ENCODE measurements at places on chromosomes 5 and 9.

DNA sequence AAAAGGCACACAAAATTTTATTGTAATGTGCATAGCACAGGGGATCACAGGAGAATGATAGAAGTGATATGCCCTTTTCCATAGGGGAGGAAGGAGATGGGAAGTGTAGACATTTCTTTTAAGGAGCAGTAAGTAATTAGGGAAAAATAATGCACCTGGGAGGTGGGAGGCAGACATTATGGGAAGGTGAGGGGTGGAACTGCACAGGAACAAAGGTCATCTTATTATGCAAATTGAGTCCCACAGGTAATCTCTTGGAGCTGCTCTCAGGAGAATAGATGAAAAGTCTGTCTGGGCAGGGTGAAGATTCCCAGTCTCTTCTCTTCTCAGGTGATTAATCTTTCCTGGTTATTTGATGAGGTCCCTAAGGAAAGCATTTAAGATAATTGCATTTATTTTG lies 331.5 kb downstream of the ENC1 start:
- no peak for DNase-seq

- no peak for DNase-seq
Observed at GRCh38 chr5:132776131-132776937, 705 bp downstream of the SEPTIN8 start.

- DNase-seq, result no peak
Observed at GRCh38 chr9:106953174-106953573, 90.2 kb downstream of the ZNF462 start.

DNA sequence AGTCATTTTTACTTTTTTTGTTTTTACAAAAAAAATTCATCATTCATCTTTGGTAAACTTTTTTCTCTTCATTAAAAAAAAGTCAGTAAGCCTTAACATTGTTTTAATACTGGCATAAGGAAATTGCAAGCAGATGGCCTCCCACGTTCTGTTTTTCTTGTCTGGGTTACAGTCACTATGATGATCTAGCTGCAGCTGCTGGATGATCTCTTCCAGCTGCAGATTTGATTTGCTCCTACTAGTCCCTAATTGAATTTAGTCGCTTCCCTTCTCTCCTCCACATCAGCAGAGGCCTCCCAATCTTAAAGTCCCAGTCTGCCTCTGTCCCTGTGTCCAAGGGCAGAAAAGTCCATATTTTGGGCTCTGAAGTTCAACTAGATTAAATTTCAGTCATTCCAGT lies 106.8 kb upstream of the PTGER4 start:
- no peak for DNase-seq

DNA sequence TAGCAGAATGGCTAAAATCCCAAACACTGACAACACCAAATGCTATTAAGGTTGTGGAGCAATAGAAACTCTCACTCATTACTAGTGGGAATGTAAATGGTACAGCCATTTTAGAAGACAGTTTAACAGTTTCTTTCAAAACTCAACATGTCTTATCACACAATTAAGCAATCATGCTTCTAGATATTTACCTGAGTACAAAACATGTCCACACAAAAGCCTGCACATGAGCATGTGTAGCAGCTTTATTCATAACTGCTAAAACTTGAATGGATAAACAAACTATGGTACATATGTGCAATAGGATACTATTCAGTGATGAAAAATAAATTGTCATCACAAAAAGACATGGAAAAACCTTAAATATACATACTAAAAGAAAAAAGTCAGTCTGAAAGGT lies 31.5 kb downstream of the SLC25A46 start:
- no peak for DNase-seq

GRCh38 chr5:169763376-169764017 lies 126.4 kb downstream of the DOCK2 start:
- no peak for DNase-seq

GRCh38 chr5:34898258-34898895 lies 16.9 kb downstream of the RAD1 start:
- DNase-seq, result no peak

- DNase-seq, result no peak
Observed at GRCh38 chr5:95779611-95780010, 42.9 kb downstream of the GLRX start.

- no peak for DNase-seq
Observed at GRCh38 chr5:56668996-56669395, 146.4 kb upstream of the MAP3K1 start.

- DNase-seq, result no peak
Observed at GRCh38 chr5:96338624-96339415, 94.2 kb downstream of the PCSK1 start.

GRCh38 chr9:129934780-129935179 lies 99.5 kb downstream of the USP20 start:
- DNase-seq, result no peak

DNA sequence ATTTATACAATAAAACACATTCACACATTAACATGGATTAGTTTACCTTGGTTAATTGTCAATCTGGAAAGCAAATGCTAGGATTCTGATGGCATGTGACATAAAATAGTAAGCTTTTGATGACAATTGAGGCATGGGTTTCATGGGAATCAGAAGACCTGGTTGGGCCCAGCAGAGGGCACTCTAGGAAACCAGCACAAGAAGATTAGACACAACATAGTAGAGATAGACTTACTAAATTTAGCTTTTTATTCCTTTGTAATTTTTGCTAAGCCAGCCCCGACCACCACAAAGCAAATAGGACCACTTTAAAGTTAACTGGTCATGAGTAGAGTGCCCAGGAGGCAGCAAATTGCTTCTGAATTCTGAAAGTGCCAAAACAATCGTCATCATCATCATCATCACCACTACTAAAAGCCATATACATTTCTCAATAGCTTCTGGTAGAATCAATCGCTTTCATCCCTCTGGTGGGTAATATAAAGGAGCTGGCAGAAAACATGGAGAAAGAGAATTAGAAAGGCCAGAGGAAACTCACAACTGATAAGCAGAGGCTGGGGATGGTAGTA lies 163.2 kb downstream of the ARRDC3 start:
- no peak for DNase-seq

DNA sequence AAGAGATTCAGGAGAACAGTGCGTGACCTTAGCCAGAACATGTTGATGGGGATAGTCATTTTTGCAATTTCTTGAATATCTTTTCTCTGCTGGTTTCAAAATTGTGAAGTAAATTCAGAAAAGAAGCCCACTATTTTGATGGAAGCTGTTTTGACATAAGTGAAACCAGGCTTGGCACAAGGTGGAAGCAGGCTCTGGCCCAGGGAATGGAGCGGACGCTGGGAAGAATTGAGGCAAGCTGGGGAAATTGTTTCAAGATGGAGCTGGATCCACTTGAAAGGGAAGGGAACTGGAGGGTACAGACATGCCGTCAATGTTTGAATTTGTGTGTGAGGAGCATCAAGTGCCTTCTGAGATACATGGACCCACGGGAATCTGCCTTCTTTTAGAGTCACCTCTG lies 207.2 kb downstream of the GOLPH3 start:
- no peak for DNase-seq

GRCh38 chr5:94218374-94218773 lies 400.0 kb downstream of the KIAA0825 start:
- no peak for DNase-seq

DNA sequence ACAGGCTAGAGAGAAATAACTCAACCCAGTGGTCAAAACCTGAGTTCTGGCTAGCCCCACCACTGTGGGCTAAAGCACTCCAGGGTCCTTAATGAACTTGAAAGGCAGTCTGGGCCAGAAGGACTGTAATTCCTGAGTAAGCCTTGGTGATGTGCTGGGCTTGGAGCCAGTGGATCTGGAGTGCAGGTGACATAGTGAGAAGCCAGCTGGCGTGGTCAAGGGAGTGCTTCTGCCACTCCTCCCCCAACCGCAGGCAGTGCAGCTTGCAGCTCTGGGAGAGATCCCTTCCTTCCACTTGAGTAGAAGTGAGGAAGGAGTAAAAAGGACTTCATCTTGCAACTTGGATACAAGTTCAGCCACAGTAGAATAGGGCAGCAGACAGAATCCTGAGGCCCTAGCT lies 424.0 kb downstream of the CDH18 start:
- DNase-seq, result no peak

DNA sequence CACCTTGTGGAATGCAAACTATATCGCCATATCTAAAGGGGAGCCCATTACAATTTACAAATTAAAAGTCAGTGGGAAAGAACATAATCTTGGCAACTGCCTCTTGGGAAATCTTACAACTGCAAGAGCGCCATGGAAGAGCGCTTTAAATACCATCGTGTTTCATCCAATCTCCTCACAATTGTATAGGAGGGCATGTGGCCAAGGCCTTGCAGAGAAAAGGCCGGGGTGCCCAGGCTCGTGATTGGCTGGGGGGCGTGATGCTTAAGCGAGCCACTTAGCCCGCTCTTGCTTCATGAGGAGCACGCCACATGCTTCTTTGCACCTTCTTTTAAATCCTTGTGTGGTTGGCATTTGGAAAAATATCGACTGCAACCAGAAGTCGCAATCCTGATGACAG lies 69.8 kb upstream of the NFIB start:
- no peak for DNase-seq

- DNase-seq, result no peak
Observed at GRCh38 chr5:98200726-98201541, 572.5 kb upstream of the RGMB start.

- no peak for DNase-seq
Observed at GRCh38 chr9:33272061-33272460, 7.2 kb downstream of the CHMP5 start.

DNA sequence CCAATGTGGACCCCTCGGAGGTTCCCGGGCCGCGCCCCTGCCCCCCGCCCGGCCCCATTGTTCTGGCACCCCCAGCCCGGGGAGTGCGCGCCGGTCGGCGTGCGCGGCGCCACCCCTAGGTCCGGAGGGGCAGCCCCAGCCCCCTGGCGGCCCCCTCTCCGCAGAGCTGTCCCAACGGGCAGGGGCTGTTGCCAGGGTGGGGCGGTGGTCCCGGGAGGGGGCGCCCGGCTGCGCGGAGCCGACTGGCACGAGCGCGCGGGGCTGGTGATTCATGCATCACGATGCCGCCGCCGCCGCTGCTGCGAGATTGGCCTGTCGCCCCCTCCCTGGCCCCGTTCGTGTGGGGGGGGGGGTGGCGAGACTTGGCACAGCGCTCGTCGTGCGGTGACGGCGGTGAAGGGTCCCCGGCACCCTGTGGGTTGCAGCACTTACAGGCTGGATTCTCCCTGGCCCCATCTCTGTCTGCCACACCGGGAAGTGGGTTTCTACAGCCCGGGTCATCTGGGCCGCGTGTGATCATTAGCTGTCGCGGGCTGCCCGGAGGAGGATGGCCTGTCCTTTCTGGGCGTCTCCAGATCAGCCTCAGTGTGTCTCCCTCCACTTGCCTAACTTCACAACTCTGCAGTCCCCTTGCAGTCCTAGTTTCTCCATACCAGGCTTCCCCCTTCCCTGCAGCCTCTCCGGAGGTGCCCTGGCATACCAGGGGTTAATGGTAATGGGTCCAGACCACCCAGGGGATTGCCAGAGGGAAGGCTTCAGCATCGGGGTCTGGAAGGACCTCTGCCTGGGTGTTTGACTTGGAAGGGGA lies 858 bp downstream of the NCS1 start:
- DNase-seq, result no peak

- peak; percentile 89 for DNase-seq
Observed at GRCh38 chr5:179275941-179276837, 69.1 kb downstream of the ADAMTS2 start.

- DNase-seq, result no peak
Observed at GRCh38 chr9:86349271-86349670, 4.9 kb downstream of the TUT7 start.

GRCh38 chr9:11352612-11353011 lies 739.8 kb upstream of the PTPRD start:
- DNase-seq, result no peak

DNA sequence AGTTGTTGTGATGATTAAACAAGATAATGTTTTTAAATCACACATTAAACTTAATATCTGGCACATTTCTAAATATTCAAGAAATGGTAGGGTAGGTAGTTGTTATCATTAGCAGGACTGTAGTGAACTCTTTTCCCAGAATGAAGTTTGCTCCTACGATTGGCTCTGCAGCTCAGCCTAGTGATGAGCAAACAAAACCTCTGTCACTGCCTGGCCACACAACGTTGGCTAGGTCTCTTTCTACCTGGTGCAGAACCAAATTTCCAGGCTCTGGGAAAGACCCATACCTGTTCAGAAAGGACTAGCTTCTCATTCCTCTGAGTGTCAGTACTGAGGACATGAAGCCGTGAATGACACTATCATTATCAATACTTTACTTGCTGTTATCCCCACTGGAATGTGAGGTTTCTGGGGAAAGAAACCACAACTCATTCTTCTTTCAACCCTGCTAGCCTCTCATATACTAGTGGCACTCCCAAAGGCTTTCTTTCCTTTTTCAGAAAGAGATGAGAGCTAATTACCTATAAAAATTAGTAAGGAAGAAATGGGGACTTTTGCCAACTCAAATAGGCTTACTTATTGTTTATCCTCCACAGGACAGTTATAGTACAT lies 219.3 kb upstream of the TRIM32 start:
- DNase-seq, result no peak

DNA sequence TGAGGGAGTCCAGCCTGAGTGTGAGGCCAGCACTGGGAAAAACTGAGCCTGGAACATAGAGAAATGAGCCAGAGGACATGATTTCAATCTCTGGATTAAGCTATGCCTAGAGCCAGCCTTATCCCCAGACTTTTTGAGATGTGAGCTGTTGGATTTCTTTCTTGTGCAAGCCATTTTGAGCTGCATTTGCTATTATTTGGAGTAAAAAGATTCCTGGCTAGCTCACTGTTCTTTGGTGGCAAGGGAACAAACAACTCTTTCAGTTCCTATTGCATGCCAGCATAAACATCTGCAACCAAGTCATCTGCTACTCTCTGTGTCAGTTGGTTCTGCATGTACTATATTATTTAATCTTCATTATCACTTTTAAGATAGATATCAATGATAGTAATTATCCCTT lies 70.1 kb upstream of the MAN2A1 start:
- no peak for DNase-seq

GRCh38 chr9:111598733-111599091 lies 735 bp downstream of the PTGR1 start:
- no peak for DNase-seq

All from GOT3 (cell line).